ENCODE measurements at places on chromosomes 12 and 14. TPM values are rescaled to one million over a fixed set of nuclear protein-coding genes. Genes with fewer than 3 reads are reported as not detected.

The AQP6 gene
- not detected for total RNA-seq

The INHBE gene
- total RNA-seq, result not detected

The SAV1 gene
- 23.1 TPM for total RNA-seq

The DDN gene
- 0.21 TPM for total RNA-seq

The KRT83 gene
- total RNA-seq, result not detected

The ERP27 gene
- total RNA-seq, result 8.3 TPM
